ENCODE measurements at places on chromosomes 1 and 21.

GRCh38 chr1:10685808-10686403, 110.5 kb downstream of the CASZ1 start:
- no peak for DNase-seq

- DNase-seq, result no peak
Measured at GRCh38 chr21:38680401-38680800, 125.3 kb upstream of the ETS2 start.

GRCh38 chr1:163227126-163227525, 24.4 kb upstream of the RGS5 start:
- no peak for DNase-seq

GRCh38 chr21:14592296-14593000, 46.3 kb upstream of the SAMSN1 start:
- DNase-seq, result no peak

- DNase-seq, result no peak
Measured at GRCh38 chr1:58487002-58487401, 59.5 kb downstream of the OMA1 start.

DNA sequence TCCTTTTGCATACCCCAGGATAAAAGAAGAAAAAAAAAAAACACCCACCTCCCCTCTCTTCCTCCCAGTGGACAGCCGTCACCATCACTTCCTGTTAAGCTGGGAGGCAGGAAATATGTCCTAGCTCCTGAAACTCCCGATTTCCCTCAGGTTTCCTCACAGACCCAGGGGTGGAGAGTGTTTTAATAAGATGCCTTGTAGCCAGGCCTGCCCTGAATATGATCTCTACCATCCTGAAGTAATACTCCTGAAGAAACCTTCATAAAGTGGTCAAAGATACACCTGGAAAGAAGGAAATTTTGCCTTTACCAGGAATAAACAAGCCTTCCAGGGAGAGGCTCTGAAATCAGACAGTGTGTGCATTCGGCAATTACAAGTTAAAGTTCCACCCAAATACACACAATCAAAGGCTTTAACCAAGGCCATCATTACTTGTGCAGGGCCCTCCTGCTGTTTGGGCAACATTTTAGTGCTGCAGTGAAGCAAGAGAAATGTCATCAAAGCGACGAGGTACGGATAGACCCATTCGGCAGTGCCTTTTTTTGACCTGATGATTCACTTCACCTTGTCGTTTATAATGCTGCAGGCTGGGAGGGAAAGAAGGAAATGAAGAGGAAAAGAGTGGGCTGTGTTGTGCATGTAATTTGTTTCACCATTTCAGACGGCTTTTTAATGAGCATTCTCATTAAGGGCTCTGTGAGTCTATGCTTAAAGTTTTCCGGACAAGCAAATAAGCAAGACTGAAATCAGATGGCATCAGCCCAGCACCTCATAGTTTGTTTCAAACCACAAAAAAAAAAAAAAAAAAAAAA, 41.0 kb upstream of the RASAL2 start:
- DNase-seq, result no peak

DNA sequence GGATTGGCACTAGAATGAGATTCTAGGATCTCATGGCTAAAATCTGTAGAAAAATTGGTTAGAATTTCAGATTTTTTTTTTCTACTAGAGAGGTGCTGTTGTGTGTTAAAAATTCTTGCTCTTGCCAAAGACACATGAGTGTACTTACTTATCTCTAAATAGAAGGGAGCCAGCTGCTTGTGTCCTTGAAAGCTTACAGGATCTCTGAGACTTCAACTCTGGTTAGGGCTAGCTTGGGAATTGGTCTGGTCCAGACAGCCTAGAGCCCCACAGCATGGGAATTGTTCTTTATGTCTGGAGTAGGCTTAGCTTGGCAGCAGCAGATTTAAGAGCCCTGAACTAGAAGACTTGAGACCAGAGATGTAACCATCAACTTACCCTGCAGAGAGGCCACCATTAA, 37.3 kb downstream of the MACO1 start:
- DNase-seq, result no peak

GRCh38 chr1:199794105-199794863, 233.2 kb upstream of the NR5A2 start:
- no peak for DNase-seq

DNA sequence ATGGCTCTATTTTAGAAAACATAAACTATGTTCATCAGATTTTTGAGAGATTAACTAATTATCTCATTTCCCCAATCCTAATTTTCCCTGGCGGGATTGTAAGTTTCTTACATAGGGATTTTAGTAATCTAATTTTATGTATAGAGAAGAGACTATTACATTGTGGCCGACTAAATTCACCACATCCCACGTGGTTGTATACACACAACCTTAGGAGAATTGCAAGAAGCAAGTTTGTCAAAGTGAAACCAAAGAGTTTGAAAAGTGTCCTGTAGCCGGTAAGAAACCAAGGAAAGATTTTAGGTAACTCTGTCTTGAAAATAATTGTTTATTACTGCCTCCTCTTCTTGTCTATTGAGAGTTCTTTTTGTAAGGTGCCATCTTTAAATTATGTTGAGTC, 550.6 kb downstream of the LTN1 start:
- DNase-seq, result no peak

GRCh38 chr1:240501115-240501514, 110.8 kb downstream of the GREM2 start:
- no peak for DNase-seq

GRCh38 chr1:41296506-41296905, 54.4 kb upstream of the SCMH1 start:
- no peak for DNase-seq

- no peak for DNase-seq
Measured at GRCh38 chr1:50232336-50232735, 123.6 kb downstream of the ELAVL4 start.

DNA sequence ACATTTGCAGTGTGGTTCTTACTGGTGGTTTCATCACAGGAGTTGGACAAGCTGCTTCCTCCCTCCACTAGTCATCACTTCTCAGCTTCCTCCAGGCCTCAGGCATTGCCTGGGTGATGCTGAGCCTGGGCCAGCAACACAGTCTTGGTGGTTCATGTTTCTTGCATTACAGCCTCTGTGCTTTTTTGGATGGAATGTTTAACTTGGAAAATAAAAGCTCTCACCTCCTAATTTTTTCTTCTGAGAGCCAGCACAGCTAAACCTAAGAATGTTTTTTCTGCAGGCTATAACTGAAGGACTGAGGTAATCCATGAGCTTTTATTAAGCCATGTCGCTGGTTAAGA, 66.1 kb upstream of the RHOU start:
- no peak for DNase-seq

DNA sequence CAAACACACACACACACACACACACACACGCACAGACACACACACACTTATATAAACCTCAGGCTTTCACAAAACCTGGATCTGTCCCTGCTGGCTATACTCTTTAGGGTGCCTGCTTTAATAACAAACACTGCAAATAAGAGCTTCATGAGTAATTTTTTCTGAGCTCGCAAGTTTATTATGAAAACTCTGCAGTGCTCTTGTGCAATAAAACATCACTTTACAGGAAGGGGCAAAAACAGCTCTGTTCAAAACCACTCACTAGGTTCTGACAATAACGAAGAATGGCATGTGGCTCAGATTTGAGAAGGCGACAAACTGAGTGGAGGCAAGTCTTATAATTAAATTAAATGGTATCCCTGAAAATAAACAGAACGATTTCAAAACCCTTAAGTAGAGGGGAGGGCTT, 42.6 kb upstream of the CTPS1 start:
- no peak for DNase-seq

GRCh38 chr1:174225499-174226204, 66.3 kb downstream of the RABGAP1L start:
- DNase-seq, result no peak

GRCh38 chr1:15080328-15081007, 73.1 kb upstream of the TMEM51 start:
- no peak for DNase-seq

- DNase-seq, result no peak
Measured at GRCh38 chr1:185152187-185152767, 4.5 kb downstream of the TRMT1L start.

Measured in NCI-H1694 treated with DMSO at 0.1 percent for 48 hours (cell line).